ENCODE measurements at places on chromosomes 5 and 9.
A peak's percentile ranks its signal among the peaks of the same experiment; 100 is the strongest.

- DNase-seq = no peak
These were observed 68.4 kb upstream of the ZFR start for GRCh38 chr5:32512926-32513325.

- no peak for DNase-seq
These were observed 210.0 kb upstream of the CLINT1 start for GRCh38 chr5:158068964-158069363.

DNA sequence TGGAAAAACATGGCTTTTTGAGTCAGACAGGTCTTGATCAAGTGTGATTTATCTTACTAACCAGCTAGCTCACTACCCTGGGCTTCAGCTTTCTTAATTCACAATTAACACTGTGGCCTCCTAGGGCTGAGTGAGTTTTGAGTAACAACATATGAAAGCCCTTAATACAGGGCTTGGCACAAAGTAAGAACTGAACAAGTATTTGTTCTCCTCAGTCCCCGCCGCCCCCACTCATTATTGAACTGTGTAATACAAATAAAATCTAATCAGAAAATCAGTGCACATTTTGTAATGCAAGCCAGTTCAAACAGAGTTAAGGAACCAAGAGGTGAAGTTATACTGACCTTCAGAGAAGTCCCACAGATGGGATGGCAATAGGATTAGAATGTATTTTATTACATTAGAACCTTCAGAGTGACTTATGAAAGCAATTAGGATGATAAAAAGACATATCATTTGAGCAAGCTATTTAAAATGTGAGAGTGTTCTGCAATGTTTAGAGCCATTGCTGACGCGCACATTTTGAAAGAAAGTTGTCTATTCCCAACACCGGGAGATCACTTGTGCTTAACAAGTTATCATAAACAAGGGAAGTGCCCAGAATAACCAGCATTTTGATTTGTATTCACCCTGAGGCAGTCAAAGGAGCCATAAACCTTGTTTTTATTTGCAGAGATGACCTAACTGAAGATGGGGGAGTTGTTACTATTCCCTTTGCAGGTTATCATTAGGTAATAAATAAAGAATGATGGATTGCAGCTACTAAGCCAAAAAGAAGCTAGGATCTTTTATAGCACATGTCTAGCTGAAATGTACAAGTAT lies 19.4 kb downstream of the ADAMTS16 start:
- DNase-seq = no peak

GRCh38 chr5:41869151-41869723 lies 988 bp downstream of the OXCT1 start:
- peak; percentile 91 for DNase-seq

DNA sequence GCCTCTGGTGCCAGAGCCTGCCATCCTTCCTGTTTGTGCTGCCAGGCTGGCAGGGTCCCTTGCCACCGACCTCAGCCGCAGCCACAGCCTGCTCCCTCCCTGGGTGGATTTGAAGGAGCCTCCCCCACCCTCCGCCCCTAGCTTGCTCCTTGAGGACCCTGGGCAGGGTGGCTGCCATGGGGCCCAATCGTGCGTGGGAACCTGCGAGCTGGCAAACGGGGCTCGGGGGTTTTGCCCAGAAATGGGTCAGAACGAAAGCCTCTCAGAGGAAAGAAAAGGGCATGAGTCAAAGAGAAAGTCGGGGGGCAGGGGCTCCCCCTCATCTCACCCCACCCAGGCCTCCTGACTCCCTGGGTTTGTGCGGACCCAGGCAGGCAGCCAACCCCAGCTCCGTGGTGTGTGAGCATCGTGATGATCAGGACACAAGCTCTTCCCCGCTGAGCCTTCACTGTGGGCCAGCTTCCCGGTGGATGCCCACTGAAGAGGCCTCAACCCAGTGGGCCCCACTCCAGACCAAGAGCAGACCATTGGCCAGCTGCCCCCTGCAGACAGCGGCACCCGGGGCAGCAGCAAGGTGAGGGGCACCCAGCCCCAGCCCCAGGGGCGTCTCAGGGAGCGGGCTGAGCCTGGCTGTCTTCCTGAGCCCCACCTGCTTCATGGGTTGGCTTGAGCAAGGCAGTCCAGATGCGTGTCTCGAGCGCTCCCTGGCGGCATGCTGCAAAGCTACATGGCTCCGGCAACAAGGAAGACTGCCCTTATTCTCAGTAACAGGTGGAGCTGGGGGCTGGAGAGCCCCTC lies 3.0 kb upstream of the FUT7 start:
- DNase-seq = peak; percentile 89

GRCh38 chr5:27252911-27253310 lies 214.5 kb upstream of the CDH9 start:
- no peak for DNase-seq

- no peak for DNase-seq
These were observed 14.5 kb upstream of the ADRA1B start for GRCh38 chr5:159901772-159902171.

DNA sequence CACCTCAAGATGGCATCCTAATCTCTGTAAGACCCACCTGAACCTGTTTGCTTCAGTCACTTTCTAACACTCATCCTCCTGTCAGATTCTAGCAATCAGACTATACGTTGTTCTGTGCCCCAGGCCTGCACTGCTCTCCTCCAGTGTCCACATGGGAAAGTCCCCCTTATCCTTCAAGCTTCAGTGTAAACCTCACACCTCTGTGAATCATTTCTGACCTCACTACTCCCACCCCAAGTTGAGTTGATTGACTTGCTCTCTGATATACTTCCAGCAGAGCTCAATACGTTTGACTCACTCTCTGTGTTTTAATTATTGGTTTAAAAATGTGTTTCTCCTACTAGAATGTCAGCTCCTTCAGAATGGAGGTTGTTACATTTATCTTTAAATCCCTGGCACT lies 240.2 kb downstream of the FBXL17 start:
- DNase-seq = no peak

GRCh38 chr9:79061752-79062616 lies 509.8 kb upstream of the TLE4 start:
- no peak for DNase-seq

GRCh38 chr5:176906796-176907195 lies 7.7 kb upstream of the HK3 start:
- DNase-seq = no peak

- DNase-seq = peak; percentile 86
These were observed 31.1 kb upstream of the ADAMTSL1 start for GRCh38 chr9:18442629-18443491.

- DNase-seq = peak; percentile 86
These were observed 13.2 kb downstream of the ATOX1 start for GRCh38 chr5:151745071-151745705.

DNA sequence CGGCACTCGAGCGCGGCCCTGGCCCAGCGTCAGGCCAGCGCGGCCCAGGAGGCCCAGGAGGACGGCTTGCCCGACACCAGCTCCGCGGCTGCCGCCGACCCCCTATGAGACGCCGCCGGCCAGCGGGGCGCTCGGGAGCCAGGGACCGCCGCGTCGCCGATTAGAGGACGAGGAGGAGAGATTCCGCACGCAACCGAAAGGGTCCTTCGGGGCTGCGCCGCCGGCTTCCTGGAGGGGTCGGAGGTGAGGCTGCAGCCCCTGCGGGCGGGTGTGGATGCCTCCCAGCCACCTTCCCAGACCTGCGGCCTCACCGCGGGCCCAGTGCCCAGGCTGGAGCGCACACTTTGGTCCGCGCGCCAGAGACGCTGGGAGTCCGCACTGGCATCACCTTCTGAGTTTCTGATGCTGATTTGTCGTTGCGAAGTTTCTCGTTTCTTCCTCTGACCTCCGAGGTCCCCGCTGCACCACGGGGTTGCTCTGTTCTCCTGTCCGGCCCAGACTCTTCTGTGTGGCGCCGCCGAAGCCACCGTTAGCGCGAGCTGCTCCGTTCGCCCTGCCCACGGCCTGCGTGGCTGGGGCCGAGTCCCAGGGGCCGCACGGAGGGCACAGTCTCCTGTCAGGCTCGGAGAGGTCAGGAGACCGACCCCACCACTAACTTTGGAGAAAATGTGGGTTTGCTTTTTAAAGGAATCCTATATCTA lies 42.6 kb upstream of the CACNA1B start:
- DNase-seq = no peak

- no peak for DNase-seq
These were observed 569.2 kb upstream of the PTPRD start for GRCh38 chr9:11182001-11182400.

GRCh38 chr5:40235471-40236400 lies 444.0 kb upstream of the PTGER4 start:
- DNase-seq = no peak

DNA sequence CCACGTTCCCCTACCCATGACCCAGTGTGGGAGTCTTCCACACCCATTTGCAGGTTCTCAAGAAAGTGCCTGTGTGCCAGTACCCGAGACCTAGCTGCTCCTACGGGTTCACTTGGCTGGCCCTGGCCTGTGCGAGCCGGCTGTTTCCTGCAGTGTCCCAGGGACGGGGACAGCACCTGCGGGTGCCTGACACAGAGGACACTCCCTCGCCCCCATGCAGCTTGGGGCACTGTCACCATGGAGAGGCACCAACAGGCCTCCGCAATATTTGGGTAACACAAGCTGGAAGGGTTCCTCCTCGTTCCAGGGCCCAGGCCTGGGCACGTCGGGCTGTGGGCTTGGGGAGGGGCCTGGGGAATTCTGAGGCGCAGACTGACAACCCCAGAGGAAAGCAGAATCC lies 41.4 kb downstream of the DUSP1 start:
- DNase-seq = peak; percentile 54

DNA sequence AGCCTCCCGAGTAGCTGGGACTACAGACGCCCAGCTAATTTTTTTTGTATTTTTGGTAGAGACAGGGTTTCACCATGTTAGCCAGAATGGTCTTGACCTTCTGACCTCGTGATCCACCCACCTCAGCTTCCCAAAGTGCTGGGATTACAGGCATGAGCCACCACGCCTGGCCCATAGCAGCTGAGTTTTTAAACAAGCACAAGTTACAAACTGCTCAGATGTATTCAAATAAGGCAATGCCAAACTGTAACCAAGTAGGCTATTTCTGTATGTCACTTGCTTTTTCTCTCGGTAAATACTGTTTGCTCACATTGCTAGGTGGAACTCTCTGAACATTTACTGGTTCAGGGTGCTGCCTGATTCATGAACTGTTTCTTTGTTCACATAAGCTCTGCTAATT lies 799.3 kb upstream of the NUDT12 start:
- DNase-seq = peak; percentile 31

DNA sequence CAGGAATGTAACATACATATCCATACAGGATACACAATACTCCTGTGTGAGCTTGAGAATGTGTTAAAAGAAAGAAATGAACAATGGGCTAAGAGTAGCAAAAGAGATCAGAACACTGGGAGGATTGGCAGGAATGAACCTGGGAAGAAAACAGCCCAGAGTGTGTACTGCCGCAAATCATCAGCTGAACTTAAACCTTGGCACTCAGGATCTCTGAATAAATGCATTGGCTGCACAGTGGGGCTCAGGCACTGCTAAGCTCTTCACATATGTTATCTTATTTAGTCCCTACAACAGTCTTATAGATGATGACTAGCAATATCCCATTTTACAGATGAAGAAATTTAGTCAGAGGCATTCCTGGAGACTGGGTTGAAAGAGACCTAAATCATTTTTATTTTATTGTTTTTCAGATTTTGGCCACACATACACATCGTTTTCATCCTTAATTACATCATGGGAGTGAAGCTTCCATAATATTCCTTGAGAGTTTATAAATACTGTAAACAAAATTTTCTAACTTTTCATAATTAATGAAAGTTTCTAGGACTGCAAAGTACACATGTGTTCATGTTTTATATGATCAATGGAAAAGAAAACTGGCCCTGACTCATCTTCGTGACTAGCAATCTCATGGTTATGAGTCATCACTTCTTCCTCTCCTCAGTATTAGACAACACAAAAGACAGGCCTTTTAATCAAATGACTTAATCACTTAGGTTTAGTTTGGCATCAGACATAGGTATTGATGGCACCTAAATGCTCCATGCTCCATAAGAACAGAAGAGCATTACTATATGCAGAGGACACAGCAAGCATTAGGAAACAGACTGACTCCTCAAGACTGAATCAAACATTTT lies 59.2 kb downstream of the CDH18 start:
- no peak for DNase-seq

- no peak for DNase-seq
These were observed 310.9 kb downstream of the EFNA5 start for GRCh38 chr5:107359916-107360234.

- DNase-seq = no peak
These were observed 226.4 kb downstream of the EFNA5 start for GRCh38 chr5:107444300-107444699.

DNA sequence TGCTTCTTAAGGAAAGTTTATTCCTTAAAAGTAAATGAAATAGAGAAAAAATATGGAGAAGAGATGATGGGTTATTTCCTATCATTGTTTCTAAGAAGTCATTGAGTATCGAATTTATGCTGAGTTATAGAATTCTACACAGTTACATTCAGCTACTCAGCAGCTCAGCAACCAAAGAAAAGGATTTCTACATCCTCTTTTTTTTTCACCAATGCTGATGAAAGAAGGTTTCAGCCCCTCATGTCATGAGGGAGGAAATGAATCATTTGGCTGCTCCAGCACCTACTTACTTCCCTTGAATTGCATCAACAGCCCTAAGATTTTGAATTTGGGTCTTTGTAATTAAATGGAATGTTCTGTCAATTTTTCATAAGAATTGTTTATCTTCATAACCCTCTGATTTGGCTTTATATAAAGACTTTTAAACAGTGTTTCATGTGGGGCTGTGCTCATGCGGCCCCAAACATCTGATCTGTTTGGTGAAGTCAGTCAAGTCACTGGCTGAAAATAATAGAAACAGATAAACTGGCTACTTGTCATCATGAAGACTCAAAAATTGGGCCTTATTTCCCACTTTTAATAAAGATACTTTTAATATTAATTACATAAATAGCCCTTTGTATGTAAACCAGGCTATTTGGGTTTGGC lies 18.5 kb upstream of the SNX2 start:
- no peak for DNase-seq

- DNase-seq = no peak
These were observed 372.3 kb upstream of the CDH18 start for GRCh38 chr5:20360263-20360662.

DNA sequence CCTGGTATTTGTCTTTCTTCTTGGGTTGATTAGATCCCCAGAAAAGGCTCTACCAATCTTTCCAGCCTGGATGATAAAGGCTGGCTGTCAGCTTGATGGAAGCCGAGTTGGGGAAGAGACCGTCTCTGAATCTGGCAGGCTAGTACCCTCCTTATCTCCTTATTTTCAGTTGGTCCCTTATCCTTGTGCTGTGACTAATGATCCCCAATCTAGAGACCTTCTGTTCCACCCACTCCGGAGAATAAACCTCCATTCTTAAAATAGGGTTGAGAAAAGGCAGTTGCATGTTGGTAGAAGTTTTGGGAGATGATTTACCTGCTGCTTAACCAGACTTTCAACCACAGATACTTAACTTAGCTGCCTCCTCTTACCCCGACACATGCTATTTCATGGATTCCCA lies 52.3 kb downstream of the PRKACG start:
- DNase-seq = no peak

- DNase-seq = no peak
These were observed 218.5 kb downstream of the RANBP17 start for GRCh38 chr5:171080186-171080938.

GRCh38 chr9:15423231-15423985 lies 732 bp downstream of the SNAPC3 start:
- no peak for DNase-seq

All from aorta (tissue), 5 donors.